NT2/D1 (cell line): ENCODE measurements at places on chromosomes 5 and 9.

GRCh38 chr5:7047511-7048261 lies 334.5 kb downstream of the TENT4A start:
- no peak for DNase-seq

GRCh38 chr9:128152133-128153059 lies 3.1 kb downstream of the LCN2 start:
- no peak for DNase-seq

DNA sequence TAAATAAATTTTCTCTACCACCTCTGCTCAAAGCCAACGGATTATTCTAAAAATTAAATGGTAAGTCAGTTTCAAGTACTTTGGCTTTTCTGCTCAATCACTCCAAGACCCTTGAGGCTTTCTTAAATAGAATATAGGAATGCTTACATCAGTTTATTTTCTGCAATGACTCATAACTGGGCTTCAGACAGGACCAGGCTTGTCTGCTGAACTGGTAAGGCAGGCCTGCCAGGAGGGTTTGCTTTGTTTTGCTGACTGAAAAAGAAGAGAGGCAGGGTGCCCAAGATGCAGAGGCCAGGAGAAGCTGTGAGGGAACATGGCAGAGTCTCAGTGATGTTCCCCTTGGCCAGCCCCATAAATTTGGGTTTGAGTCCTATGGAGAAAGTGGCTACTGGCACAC lies 60.3 kb upstream of the EPB41L4A start:
- no peak for DNase-seq

DNA sequence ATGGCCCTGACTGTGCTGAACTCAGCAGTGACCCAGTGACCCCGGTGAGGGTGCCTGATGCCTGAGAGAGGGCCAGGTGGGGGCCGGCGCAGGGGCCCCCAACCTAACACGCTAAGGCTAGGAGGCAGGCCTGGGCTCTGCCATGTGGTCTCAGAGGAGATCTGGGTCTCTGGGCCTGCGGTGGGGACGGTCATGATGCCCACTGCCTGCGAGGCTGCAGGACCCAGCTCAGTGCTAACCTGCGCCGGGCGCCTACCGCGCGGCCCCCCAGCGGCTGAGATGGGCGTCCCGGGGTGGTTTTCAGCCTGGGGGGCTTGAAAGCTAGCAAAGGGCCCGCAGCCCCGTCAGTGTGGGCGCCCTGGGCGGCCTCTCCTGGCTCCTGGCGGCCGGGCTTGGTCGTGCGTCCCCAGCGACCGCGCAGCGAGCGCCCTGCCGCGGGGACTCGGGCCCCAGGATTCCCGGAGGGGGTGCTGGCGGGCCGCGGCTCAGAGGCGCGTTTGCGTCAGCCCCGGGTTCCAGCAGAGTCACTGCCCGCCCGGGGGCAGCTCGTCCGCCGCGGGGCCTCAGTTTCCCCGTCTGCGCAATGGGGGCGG lies 2.5 kb downstream of the EGFL7 start:
- DNase-seq, result no peak

- DNase-seq, result no peak
Observed at GRCh38 chr9:38671748-38672147, 48.2 kb downstream of the FAM240B start.

GRCh38 chr5:139717221-139717620 lies 69.1 kb downstream of the CXXC5 start:
- DNase-seq, result no peak

GRCh38 chr9:70835323-70835722 lies 286.1 kb downstream of the TRPM3 start:
- no peak for DNase-seq
